ENCODE measurements at places on chromosomes 3 and 15.
A peak's percentile ranks its signal among the peaks of the same experiment; 100 is the strongest.

- no peak for DNase-seq
Observed at GRCh38 chr3:37961622-37962431, 28.8 kb upstream of the VILL start.

DNA sequence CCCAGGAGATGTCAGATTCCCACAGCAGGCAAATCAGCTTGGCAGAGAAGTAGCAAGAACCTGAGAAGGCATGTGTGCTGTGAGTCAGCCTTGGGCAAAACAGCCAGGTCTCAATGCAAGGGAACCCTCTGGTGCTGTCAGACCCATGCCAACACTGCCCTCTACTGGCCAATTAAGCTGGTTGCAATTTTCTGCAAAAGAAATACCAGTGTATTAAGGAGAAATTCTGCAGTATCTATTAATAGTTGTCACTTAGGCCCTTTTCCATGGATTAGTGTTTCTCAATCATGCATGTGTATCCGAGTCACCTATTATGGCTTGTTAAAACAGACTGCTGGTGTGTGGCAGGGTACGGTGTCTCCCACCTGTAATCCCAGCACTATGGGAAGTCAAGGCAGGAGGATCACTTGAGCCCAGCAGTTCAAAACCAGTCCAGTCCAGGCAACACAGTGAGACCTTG lies 26.2 kb downstream of the MAP4 start:
- DNase-seq: peak; percentile 50

GRCh38 chr15:53709821-53710220 lies 49.6 kb downstream of the WDR72 start:
- no peak for DNase-seq

GRCh38 chr3:152257563-152258035 lies 11.1 kb upstream of the MBNL1 start:
- DNase-seq: no peak

GRCh38 chr3:196406811-196407470 lies 25.3 kb downstream of the UBXN7 start:
- no peak for DNase-seq

GRCh38 chr3:4139462-4140140 lies 163.6 kb upstream of the SETMAR start:
- no peak for DNase-seq

- DNase-seq: no peak
Observed at GRCh38 chr3:18870642-18871041, 277.7 kb upstream of the KCNH8 start.

DNA sequence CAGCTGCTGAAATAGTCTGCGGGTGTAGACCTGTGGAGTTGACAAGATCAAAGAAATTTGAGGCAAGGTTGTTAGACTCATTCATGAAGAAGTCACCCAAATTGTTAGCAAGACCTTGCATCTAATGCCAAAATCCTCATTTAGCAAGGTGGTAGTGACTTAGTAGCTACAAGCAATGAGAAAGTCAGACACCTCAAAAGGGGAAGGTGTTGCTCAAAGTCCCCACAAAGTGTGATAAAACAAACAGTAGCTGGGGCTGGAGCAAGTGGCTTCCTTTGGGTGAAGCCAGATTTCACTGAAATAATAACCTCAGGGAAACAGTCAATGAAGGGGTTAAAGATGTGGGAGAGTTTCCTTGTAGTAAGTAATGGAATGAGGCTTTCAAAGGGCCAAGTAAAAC lies 44.9 kb downstream of the CD86 start:
- DNase-seq: no peak

- no peak for DNase-seq
Observed at GRCh38 chr15:75097939-75098338, 74.5 kb downstream of the PPCDC start.

GRCh38 chr3:44048196-44048924 lies 193.3 kb upstream of the TOPAZ1 start:
- no peak for DNase-seq

- no peak for DNase-seq
Observed at GRCh38 chr15:81747482-81747881, 298.3 kb downstream of the MEX3B start.

- no peak for DNase-seq
Observed at GRCh38 chr15:89186803-89187202, 34.6 kb downstream of the RLBP1 start.

- peak; percentile 59 for DNase-seq
Observed at GRCh38 chr15:62344806-62345539, 179.9 kb upstream of the C2CD4B start.

DNA sequence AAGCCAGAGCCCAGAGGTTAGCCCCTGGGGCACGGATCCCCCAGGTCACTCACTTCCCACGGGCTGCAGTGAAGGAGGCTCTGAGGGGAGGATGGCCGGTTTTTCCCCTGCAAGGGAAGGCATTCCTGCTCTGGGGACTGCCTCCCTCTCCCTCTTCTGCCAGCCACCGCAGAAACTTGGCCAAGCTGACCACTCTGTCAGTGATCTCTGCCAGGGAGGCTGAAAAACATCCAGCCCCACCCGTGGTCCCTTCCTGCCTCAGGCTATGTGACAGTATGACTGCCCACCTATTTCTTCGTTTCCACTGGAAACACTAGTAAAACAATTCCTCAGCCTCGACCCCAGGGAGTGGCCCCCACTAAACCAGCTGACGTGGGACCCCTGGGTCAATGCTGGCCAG lies 14.6 kb upstream of the FANCD2 start:
- DNase-seq: no peak

DNA sequence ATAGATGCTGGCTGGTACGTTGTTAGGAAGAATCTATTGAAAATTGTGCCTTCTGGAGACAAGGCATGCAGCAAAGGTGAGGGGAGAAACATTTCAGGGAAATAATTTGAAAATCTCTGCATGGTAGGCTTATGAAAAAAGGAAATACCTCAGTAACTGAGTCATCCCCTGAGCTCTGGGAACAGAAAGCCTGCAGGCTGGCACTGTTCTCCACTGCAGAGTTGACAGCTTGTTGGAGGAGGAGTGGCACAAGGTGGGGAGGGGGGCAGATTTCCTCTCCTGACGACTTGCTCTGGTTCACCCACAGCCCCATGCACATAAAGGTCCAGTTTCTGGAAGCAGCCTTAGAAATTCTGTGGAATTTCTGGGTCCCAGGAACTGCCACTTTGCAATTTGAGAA lies 179.4 kb downstream of the ABHD5 start:
- DNase-seq: no peak

DNA sequence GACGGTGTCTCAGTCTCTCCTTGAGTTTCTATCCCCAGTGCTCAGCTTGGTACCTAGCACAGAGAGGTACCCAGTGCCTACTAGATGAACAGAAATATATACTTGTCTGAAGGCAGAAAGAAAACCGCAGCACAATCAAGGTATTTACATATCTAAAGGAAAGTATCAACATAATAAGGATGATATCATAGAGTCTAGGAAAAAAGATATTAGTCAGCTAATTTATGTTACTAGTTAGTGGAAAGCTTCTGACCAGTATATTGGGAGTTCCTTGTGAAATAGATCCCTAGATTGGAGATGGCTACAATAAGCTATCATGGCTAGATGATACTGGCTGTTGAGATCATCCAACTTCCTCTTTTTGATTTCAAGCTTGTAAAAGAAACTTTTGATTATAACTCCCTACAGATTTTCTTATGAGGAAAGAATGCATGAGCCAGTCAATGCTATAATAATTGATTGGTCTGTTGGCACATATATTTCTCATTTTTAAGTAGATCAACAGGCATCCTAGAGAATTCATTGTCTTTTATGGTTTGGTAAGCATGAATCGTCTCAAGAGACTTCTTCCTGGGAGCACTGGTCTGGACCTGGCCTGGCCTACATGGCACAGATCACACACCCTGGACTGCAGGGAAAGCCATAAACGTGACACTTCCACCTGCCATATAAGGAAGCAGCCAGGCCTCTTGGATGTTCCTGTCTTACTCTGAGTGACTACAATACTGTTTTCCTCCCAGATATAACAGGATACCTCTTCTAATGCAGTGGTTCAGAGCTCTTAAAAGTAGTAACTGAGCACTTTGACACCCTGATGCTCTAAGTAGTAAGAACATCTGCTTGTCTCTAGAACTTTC lies 60.7 kb downstream of the IMPG2 start:
- no peak for DNase-seq
